ENCODE measurements at places on chromosomes 1 and 21.

DNA sequence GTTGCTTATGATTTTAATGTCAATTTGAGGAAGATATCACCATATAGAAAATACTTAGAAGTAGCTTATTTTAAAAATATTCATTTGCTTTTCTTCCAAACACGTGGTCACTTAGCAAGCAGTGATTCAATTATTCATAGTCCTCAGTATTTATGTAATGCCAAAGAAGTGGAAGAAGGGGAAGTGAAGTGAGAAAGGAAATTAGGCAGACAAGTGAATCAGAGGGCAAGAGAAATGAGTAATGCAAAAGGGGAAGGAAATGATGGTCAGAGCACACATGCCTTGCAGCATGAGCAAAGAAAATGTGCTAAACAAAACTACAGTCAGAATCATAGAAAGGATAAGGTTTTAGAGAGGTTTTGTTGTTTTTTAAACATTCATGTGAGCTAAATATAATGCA, 31.8 kb downstream of the SDCCAG8 start:
- peak; percentile 20 for DNase-seq

GRCh38 chr1:191043066-191043465, 565.4 kb upstream of the BRINP3 start:
- DNase-seq = no peak

GRCh38 chr1:216804111-216804510, 80.9 kb upstream of the ESRRG start:
- DNase-seq = no peak

DNA sequence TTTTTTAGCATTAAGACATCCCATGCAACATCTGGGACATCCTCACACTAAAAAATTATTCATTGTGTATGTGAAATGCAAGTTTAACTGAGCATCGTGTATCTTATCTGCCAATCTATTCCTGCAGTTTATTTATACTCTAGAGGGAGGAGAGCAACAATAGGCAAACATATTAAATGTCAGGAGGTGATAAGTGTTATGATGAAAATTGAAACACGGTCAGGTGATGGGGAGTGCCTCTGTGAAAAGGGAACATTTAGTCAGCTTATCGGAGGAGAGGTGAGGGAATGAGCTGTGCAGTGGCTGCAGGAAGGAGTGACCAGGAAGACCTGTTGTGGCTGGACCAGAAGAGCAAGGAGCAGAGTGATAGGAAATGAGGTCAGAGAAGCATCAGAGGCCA, 775 bp upstream of the EFCAB14 start:
- no peak for DNase-seq

DNA sequence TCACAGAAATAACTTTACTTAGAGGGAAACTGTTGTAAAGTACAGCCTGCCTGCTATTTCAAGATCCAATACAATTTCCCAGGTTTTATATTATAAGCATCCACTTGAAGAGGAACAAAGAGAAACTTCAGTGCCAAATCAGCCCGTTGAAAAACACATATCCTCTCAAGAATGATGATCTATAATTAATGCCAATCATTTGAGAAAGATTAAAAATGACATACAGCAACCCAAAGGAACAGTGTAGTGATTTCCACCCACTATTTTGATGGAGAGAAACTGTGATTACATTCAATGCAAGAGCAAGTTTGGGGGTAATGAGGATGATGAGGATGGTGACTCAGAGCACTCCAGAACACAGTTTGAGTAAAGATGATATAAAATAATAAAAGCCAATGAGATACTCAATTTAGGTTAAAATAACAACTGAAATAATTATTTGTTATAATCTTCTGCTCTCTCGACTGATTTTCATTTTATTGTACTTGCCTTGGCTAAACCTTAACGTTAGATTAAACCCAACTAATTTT, 715.5 kb downstream of the NCAM2 start:
- no peak for DNase-seq

- no peak for DNase-seq
These were observed 159.5 kb downstream of the LTN1 start for GRCh38 chr21:28833182-28833581.

DNA sequence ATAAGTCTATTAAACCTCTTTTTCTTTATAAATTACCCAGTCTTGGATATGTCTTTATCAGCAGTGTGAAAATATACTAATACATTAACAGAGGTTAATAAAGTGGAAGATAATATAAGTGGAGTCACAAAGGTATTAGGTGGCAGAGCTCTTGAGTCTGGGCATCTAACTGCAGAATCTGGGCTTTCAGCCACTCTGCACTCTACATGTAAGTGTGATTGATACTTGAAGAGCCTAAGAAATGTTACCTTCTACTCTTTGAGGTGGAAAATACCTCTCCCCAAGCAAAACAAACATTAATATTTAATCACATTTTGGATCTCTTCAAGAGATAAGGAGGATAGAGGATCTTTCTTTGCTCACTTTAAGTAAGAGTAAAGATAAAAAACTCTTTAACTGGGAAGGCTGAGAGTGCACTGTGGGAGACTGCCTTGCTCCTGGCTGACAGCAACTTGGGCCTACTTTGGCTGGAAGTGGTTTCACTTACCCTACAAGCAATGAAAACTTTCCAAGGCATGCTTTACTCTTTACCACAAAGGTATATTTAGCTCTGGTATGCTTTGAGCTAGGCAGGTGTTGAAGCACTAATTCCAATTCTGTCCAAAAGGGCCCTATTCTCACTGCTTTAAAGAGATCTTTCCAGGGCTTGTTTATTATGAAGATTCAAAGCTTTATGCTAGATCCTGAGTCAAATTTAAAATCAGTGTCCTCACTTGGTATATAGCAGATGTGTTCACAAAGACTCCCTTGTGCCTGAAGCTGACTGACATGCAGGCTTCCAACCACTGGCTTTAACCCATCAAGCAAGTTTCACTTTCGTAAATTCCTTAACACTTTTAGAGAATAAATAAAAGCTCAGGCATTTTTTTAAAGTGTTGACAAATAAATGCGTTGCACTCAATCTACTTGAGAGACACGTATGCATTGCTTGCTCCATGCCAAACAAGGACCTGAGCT, 245.3 kb upstream of the ZP4 start:
- no peak for DNase-seq

All from SK-MEL-5 (cell line).